Right ventricle myocardium inferior (tissue), 1 donor: ENCODE measurements at places on chromosomes 11 and 22.

DNA sequence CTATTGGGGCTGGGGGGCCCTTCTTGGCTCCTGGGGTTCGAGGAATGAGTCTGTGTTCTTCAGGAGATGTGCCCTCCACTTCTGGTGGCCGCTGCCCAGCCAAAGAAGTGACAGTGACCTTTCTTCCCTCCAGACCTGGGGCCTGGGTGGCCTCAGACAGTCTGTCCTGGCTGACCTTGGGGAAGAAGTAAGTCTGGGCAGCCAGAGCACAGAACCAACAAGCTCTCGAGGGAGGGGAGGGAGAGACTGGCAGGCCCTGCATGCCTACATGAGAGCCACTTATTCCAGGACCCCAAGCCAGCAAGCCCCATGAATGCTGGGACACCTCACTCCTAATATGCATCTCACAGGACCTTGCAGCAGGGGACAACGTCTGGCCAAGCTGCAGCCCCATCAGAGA is 27.1 kb upstream of the STK33 start:
- DNase-seq = no peak

- DNase-seq = no peak
Measured at GRCh38 chr11:96074551-96075310, 150.8 kb upstream of the MTMR2 start.

DNA sequence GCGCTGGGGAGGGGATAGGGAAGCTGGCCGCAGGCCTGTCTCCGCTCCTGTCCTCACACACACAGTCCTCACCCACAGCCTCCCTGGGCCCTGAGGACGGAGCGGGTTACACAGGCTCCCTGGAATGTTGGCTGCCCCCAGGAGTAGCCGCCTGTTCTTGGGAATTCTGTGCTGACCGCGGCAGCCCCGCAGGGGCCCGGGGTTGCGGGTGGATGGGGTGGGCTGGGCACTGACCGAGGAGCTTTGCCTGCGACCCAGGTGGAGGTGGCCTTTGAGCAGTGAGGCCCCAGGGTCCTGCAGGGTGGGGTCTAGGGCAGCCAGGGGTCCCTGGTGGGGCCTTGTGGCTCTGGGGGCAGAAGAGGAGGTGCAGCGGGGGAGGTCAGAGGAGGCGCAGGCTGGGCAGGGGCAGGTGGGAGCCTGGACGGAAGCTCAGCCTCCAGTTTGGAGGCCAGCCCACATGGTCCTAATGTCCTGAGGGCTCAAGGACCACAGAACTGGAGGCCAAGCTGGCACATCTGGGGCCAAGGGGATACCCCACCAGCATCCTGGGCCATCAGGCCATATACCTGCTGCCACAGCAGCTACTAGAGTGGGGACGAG is 6.6 kb upstream of the MRGPRG start:
- no peak for DNase-seq

DNA sequence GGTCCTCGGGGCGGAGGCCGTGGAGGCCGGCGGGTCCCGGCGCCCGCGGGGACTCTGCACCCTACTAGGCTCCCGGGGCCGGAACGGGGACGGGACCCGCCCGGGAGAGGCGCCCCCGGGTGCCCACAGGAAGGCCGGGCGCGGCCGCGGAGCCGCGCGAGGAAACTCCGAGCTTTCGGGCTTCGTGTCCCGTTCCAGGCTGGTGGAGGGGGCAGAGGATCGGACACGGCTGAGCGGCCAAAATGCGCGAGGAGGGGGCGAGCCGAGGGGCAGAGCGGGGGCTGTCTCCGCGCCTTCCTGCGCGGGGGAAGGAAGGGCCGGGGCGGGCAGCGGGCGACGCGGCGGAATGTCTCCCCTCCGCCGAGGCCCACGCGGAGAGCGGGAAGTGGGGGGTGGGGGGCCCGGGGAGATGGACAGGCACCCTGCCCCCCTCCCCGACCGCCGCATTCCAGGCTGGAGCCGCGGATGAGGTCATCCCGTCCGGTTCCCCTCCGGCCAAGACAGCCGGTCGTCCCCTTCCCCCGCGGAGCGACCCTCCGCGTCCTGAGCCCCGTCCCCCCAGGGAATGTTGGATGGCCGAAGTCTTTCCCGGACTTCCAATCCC is 430 bp downstream of the CDC42EP1 start:
- DNase-seq = no peak

- no peak for DNase-seq
Measured at GRCh38 chr11:77094841-77095365, 7.7 kb upstream of the OMP start.

- no peak for DNase-seq
Measured at GRCh38 chr11:115912484-115912945, 408.3 kb upstream of the CADM1 start.

DNA sequence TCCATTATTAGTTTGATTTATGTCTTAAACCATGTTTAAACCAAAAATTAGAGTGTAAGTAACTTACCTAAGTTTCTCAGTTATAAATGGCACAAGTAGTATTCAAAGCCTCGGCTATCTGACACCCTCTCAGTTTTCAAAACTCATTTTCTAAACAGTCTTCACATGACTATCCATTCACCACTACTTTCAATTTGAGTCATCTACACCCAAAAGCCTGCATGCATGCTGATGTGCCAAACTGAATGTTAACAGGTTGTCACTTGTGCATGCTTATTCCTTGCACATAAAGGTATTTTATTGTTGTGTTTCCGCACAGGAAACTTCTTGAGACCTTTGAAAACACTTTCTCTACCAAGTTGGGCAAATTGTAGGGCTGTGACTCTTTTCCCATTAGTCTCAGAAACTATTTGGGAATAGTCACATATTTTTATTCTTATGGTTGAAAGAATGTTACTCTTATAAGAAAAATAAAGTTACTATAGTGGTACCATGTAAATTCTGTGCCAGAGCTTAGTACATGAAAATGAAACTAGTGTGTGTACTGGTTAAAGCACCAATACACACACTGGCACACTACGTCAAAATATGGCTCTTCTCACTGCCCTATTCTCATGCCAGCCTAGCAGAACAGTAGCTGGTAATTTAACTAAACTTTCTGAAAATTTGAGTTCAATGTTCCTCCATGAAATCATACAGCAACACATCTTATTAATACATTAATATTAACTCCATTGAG is 2.2 kb upstream of the OR51E2 start:
- DNase-seq = no peak

GRCh38 chr22:20319745-20320658 is at the start of gene DGCR6L:
TSS of gene DGCR6L (minus strand) at chr22:20320060. CDS start at chr22:20319988, 72 bp downstream.
- peak; percentile 99 for DNase-seq

DNA sequence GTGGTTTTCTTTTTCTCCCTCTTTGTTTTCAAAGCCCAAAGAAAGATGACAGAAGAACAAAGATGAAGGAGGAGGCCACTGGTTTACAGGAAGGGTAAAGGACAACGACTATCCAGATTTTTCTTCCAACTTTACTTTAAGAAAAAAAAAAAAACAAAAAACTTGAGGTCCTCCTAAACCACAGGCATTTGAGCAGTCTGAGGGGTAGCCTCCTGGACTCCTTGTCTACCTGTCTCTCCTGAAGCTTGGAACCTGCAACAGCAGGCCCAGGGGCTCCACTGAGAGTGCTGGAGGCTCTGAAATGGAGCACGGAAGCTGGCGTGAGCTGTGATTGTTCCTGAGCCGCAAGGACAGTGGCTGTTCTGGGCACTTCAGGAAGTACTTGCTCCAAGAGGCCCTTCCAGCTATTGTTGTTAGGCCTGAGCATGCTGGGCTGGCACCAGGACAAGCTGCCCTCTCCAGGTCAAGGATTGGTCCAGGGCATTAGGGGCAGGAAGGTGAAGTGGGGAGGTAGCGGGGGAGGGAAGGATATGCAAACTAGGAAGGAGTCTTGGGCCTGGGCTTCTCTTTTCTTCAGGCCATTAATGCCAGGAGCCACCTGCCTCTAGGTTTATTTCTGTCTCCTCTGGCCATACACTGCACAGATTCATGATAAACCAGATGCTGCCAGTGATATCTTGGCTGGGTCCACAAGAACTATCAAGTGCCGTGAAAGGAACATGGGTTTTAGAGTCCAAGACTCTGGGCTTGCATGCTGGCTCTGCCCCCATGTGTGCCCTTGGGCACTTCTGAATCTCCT is 147.3 kb downstream of the CCDC34 start:
- DNase-seq = no peak

DNA sequence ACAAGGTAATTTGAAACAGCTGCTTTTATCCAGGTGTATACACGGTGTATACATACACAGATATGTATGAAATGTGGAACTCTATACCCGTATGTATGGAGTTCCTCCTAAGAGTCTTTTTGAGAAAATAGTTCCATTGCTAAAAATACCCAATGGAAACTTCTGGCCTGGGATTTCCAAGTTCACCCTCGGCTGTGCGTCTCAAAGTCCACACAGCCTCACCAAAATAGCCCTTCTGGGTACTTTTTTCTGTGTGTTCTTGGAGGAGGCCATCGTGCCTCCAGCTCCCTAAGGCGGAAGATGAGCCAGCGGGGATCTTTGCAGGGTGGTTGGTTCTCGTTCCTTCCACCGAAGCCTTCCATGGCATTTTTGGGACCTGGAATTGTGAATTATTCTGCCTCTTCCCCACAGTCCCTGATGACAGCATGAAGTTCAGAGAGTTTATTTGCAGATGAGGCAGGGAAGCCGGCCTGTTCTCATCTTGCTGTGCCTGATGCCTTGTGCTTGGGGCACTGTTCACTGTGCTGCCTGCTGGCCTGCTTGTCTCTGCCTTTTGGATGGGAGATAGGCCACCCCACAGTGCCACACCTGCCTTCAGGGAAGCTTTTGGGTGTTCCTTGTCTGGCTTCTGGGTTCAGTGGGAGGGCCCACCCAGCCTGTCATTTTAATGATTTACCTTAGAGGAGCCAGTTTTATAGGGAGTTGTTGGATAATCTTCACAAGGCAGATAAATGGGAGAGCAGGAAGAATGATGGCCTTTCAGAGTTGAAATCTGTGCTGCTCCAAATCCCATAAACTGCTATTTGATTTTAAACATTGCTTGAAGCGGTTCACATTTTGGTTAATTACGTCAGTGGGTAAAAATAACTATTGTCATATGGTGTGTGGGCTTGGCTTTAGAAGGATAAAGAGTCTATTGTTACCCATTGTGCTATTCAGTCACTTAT is 112.7 kb upstream of the OR4B1 start:
- DNase-seq = no peak

DNA sequence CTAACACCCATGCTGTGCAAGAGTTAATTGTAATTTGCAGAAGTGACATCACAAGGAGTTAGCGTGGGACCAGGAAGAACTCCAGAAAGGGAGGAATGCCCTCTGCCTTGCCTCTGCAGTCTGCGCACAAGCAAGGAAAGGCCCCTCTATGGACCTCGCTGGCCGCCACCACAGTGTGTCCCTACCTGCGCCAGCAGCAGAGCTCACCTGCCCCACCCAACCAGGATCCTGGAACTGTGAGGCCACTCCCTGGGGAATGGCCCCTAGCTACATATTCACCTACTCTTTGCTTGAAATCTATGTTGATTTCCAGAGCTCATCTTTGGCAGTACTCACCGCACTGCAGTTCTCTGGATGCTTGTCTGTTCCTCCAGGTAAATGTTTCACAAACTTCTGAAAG is 72.0 kb upstream of the MTNR1B start:
- no peak for DNase-seq

GRCh38 chr11:70700871-70701270 is 302.5 kb downstream of the CTTN start:
- DNase-seq = peak; percentile 5

GRCh38 chr11:35237351-35237750 is 98.4 kb downstream of the CD44 start:
- DNase-seq = no peak

DNA sequence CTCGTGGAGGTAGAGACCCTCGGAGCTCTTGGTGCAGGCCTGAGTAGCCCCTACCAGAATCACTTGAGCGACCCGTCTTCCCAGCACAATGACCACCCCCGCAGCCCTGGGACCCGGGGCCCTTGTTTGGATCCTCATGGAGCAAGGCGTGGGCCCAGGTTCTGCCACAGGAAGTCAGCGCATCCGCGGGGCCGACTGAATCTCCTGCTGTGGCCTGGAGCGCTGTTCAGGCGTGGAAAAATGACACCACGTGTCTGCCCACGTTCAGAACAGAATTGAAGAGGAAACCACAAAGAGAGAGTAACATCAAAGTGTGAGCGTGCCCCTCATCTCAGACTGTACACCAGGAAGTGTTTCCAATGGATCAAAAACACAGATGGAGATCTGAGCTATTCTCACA is 1479.2 kb downstream of the TBC1D22A start:
- no peak for DNase-seq

GRCh38 chr11:35531246-35531645 is 5.8 kb upstream of the PAMR1 start:
- no peak for DNase-seq

DNA sequence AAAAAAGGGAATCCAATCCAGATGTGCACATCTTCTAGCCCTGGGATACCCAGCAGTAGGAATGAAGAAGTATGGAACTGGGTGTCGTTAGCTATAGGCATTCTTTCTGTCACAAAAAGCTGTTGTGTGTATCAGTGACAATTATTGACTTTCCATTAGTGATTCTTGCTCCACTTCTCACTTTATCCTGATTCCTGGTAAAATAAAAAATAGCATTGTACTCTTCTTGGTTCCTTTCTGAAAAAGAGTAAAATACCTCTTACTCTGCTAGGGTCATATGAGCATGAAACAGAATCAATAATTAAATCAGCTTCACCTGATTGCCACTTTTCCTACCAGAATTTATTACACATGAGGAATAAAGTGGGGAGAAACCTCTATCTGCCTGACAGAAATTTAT is at the start of gene OR52E6:
TSS of gene OR52E6 (minus strand) at position 101 of the 400 bp plus-strand sequence. CDS start at position 101, 0 bp downstream.
- DNase-seq = no peak

- no peak for DNase-seq
Measured at GRCh38 chr11:48096588-48097525, 116.5 kb downstream of the PTPRJ start.

GRCh38 chr11:14229472-14229871 is 129.5 kb downstream of the RRAS2 start:
- no peak for DNase-seq

- peak; percentile 83 for DNase-seq
Measured at GRCh38 chr22:19970479-19971275, 29.1 kb upstream of the TXNRD2 start.

DNA sequence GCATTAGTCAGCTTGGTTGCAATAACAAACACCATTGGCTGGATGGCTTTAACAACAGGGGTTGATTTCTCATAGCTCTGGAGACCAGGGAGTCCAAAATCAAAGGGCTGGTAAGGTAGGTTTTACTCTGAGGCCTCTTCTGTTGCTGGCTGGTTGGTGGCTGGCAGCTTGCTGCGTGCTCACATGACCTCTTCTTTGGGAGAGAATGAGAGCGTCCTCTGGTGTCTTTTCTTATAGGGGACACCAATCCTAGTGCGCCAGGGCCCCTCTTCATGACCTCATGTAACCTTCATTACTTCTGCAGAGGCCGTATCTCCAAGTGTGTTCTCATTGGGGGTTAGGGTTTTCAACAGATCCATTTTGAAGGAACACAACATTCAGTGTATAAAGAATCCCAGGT is 1308.3 kb downstream of the TBC1D22A start:
- DNase-seq = no peak

GRCh38 chr11:33984682-33985389 is 66.7 kb upstream of the CAPRIN1 start:
- no peak for DNase-seq
